Stimulated activated CD4-positive, alpha-beta T cell treated with anti-CD3 and anti-CD28 coated beads, Interleukin-4, amount 100 ng/mL, for 24 hours (primary cell): ENCODE measurements at places on chromosomes 16 and 17.

DNA sequence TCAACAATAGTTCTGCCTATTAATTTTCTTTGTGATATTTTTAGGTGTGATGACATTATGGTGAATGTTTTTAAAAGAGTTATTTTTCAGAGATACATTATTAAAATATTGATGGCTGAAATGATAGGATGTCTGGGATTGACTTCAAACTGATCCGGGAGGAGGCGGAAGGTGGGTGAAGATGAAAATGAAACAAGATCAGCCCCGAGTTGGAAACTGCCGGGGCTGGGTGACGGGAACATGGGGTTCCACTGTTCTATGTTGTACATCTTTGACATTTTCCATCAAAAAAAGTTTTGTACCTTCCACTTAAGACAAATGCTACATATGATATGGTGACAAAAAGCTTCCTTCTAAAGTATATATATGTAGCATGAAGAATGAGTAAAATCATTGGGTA is 336.9 kb downstream of the XYLT1 start:
- DNase-seq, result no peak

DNA sequence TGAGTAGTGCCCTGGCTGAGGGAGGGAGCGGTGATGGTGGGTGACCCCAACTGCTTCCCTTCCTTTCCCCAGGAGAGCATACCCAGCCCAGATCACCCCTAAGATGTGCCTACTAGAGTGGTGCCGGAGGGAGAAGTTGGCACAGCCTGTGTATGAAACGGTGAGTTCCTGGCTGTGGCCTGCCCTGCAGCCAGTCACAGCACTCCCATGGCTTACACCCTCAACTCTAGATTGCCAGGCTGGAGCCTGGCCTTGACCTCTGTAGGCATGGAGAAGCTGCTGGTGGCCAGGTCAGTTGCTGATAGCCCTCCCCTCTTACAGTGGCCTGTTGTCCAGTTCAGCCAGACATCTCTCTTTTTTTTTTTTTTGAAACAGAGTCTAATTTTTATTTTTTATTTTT is 8.6 kb upstream of the NFATC3 start:
- DNase-seq, result no peak

DNA sequence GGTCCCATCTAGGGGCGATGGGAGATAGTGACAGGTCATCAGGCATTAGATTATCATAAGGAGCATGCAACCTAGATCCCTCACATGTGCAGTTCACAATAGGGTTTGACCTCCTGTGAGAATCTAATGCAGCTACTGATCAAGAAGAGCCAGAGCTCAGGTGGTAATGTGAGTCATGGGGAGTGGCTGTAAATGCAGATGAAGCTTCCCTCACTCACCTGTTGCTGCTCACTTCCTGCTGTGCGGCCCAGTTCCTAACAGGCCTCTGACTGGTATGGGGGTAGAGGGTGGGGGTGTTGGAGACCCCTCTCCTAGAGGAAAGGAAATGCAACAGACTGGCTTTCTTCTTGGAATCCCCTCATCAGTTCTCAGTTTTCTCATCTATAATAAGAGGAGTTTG is 131.4 kb downstream of the CA10 start:
- no peak for DNase-seq

DNA sequence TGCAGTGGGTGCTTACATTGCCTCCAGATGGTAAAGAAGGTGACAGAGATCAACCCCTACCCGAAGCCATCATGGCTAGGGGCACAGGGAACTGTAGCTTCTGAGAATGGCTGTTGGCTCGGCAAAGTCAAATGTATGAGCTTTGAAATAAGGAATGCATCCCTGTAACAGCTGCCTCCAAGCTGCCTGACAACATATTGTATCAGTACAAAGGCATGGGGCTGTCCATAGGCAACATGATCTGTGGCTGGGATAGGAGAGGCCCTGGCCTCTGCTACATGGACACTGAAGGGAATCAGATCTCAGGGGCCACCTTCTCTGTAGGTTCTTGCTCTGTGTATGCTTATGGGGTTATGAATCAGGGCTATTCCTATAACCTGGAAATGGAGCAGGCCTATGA is 119.2 kb upstream of the NETO2 start:
- DNase-seq, result no peak

DNA sequence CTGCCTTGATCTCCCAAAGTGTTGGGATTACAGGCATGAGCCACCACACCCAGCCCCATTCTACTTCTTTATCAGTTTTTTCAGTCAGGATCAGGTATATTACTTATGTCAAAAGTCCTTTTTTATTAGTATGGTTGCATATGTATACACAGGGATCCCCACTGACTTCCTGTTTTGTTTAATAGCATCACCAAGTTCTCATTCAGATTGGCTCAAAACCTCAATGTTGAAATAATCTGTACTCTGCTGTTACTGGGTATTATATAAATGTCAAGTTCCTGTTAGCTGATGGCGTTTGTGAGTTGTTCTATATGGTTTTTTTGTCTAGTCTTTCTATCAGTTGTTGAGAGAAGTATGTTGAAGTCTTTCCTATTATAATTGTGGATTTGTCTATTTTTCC is 168.5 kb downstream of the BCAS3 start:
- no peak for DNase-seq

- no peak for DNase-seq
Measured at GRCh38 chr17:61955619-61956018, 27.8 kb upstream of the INTS2 start.

- no peak for DNase-seq
Measured at GRCh38 chr17:57221366-57222350, 34.7 kb upstream of the MSI2 start.

DNA sequence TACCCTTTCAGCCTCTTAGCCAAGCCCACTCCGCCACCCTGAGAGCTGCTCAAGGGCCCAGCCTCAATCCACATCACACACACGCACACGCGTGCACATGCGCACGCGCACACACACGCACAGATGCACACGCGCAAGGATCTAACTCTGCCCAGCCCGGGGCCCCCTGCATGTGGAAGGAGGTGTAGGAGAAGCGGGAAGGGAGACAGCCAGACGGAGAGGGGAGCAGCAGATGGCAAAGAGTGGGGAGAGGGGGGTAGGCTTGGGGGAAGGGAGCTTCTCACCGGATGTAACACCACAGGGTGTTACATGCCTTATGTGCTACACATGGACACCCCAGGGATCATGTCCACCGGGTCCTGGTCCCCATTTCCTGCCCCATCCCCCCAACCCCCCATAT is 15.3 kb downstream of the DLG4 start:
- no peak for DNase-seq

- no peak for DNase-seq
Measured at GRCh38 chr17:62675701-62676100, 48.2 kb downstream of the MRC2 start.

DNA sequence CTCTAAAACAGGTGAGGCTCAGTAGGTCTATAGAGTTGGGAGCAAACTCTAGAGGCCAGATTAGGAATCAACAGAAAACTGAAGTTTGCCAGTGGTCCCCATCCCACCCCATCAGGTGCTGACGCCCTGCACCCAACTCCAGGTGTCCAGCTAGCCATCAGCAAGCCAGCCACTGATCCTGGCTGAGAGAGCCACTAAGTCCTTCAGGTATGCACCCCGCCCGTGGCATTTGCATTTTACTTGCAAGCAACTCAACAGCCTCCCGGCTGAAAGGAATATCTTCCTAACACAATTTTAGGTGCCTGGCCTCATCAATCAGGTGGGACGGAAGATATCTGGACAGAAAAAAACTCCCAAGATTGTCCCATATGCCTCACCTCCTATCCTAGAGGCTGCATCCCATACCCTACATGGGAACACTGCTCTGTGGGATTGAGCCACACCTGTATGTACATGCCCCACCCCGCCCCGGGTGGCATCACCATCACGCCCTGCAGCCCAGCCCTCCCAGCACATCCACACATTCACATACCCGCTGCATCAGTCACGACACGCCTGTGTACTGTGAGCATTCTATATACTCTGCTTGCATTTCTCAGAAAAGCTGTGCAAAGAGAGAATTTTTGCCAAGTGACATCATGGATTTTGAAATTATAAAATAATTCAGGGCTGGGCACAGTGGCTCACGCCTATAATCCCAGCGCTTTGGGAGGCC is 8.3 kb downstream of the OTOP3 start:
- no peak for DNase-seq

DNA sequence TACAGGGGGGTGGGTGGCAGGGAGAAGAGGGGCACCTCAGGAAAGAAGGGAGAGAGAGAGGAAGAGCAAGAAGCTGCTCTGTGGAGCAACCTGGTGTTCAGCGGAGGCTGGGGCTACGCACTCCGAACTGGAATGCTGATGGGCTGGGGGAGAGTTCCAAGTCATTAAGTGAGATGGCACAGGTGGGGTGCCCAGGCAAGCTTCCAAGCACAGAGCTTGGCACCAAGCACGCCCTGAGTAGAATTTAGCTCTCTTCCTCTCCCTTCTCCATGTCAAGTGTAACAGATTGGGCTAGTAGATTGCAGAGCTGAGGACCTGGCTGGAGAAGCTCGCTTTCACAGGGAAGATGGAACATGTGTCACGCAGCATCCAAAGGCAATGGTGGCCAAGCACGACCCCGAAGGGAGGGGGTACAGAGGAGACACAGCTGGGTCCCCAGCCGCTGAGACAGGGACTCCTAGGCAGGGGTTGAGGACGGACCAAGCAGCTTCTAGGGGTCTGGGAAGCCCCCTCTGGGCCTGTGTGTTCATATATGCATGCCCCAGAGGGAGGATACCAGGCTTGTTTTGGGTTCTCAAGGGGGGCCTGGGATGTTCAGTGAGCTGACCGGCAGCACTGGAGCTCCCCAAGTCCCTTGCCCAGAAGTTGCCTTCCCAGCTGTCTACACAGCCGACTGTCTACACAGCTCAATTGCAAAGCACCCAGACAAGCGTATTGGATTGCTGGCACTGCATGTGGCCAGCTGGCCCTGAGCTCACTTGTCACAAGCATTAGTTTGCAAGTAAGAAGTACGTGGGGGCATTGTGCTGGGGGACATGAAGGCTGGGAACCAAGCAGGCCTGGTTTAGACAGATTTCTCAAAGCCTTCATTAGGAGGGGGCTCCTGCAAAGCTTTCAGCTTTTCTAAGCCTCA is 247.8 kb downstream of the ENGASE start:
- DNase-seq, result no peak

GRCh38 chr17:40177275-40177874 is at the start of gene RAPGEFL1:
TSS of gene RAPGEFL1 (plus strand) at chr17:40177470. CDS start at chr17:40177862, 392 bp downstream.
- DNase-seq, result peak; percentile 82

GRCh38 chr17:52178012-52178411 is 19.5 kb upstream of the CA10 start:
- no peak for DNase-seq

DNA sequence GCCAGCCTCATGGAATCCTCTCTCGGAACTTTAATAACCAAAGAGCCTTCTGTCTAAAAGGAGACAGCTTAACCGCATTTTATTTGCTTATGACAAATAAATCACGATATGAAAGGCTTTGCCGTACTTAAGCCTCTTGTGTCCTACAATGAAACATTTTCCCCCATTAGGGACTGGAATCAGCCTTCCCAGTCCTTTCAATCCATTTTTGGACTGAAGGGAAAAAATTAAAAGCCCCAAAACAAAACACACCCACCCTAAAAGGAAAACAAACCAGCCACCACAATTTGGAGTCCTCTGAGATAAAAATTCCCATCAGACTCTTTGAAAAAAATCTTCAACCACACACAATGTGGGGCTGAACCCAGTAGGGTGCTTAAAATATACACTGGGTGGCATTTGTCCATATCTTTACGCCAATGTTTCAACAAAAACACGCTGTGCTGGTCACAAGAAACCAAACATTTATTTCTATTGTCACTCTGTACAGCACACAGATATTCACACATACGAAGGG is 3.0 kb downstream of the HOXB4 start:
- DNase-seq, result no peak

GRCh38 chr16:74626741-74627416 is 20.0 kb upstream of the GLG1 start:
- no peak for DNase-seq

DNA sequence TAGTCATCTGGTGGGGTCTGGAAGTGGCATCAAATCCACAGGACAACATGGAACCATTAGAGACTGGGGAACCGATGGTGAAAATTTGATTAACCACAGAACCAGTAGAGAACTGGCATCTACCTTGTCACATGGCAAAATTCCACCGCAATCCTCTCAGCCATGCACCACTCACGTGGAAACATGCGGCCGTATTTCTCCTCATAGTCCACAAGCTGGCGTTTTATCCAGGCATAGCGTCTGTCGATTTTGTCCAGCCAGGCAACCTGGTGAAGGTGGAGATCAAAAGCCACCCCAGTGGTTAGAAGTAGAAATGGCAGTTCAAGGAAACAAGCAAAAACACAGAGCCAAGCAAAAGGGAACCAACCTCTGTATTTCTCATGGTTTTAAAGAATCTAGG is 87.6 kb downstream of the VPS53 start:
- DNase-seq, result no peak

DNA sequence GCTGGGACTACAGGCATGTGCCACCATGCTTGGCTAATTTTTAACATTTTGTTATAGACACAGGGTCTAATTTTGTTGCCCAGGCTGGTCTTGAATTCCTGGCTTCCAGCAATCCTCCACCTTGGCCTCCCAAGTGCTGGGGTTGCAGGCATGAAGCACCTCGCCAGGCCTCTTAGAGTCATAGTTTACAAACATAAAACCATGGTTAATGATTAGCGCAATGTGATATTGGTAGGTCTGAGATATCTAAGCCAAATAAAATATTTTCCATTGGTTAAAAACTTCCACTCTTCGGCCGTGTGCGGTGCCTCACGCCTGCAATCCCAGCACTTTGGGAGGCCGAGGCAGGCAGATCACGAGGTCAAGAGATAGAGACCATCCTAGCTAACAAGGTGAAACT is 16.6 kb downstream of the TXNDC11 start:
- no peak for DNase-seq

- DNase-seq, result no peak
Measured at GRCh38 chr17:40448639-40449261, 5.5 kb downstream of the IGFBP4 start.

GRCh38 chr16:71254832-71255525 is 24.5 kb upstream of the HYDIN start:
- no peak for DNase-seq

GRCh38 chr16:50304467-50305440 is 38.4 kb downstream of the ADCY7 start:
- DNase-seq, result no peak

DNA sequence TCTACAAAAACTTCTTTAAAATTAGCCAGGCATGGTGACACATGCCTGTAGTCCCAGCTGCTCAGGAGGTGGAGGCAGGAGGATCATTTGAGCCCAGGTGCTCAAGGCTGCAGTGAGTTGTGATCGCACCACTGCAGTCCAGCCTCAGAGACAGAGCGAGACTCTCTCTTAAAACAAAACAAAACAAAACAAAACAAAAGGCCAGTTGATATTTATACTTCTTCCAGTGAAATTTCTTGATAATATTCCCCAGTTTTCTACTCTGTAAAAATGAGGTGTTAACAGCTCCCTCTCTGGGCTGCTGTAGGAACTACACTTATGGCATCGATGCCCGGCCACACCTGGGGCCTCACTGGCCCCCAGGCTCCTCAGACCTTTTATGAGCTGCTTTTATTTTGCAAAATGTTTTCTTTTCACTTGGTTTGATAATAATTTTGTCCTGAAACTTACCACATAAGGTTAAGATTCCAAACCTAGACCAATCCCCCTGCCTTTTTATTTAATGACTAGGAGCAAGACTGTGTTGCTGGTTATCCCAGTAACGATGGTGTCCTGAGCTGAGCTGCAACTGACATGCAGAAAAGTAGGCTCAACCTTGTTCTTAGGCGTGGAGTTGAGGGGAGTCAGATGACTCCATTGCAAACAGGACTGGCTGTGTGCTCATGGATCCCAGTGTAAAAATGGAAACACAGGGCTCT is 17.6 kb downstream of the MAPK8IP3 start:
- DNase-seq, result peak; percentile 51

- DNase-seq, result no peak
Measured at GRCh38 chr17:55833306-55833705, 82.5 kb downstream of the PCTP start.
